Effector CD8-positive, alpha-beta T cell (primary cell): ENCODE measurements at places on chromosomes 6 and 20.

GRCh38 chr20:21265261-21266190 is 37.6 kb upstream of the XRN2 start:
- no peak for DNase-seq

GRCh38 chr6:68754681-68755213 is 119.7 kb downstream of the ADGRB3 start:
- DNase-seq: no peak

- DNase-seq: no peak
Measured at GRCh38 chr20:43941476-43942200, 27.0 kb downstream of the TOX2 start.

GRCh38 chr6:11494786-11495564 is 42.6 kb upstream of the TMEM170B start:
- no peak for DNase-seq

DNA sequence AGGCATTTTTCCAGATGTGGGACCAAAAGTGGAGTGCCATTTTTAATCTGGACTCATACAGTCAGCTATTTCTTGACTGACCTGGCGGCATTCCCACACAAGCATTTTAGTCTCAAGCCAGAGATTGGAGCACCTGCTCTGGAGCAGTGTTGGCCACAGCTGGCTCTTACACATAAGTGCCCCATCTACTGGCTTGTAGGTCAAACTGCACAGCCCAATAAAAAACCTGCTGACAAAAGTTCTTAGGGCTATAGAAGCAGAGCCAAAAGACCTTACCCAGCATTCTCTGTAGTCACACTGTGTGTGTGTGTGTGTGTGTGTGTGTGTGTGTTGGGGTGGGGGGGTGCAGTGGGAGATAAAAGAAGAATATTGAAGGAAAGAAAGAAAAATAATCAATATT is 38.6 kb upstream of the SENP6 start:
- DNase-seq: no peak

GRCh38 chr20:62353289-62354030 is 13.7 kb downstream of the LAMA5 start:
- no peak for DNase-seq

DNA sequence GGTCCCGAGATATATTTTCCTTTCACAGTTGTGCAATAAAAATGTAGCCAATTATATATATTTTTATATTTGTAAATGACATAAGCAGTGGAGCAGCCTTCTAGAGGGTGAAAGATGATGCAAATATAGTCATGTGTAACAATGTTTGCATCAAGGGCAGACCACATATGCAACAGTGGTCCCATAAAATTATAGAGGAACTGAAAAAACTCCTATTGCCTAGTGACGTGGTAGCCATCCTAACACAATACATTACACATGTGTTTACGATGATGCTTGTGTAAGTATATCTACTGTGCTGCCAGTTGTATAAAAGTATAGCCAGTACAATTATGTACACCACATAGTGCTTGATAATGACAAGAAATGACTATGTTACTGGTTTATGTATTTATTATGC is 162.8 kb downstream of the ZFAND3 start:
- DNase-seq: no peak

DNA sequence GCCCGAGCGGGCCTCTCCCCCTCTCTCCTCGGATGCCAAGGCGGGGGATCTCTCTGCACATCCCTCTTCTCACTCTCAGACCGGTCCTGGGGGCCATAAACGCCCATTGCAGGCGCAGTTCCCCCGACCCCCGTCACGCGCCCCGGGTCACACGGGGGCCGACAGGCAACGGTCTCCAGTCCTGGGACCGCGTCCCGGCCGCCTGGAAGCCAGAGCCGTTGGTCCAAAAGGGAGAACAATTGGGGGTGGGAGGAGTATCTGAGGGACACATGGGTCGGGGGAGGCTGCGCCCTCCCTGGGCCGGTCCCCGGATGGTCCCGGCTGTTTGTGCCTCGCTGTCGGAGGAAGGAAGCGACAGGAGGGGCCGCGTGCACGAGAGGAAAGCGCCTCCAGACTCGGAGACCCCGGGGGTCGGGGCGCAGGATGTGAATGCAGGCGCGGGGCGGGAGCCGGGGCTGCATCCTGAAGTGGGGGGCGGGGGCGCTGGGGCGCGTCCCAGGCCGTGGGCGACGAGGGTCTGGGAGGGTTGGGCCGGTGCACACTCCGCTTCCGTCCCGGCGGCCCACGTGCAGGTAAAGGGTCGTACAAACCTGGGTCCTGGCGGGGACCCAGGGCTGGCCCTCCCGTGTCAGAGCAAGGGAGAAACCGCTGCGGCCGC is 903 bp downstream of the SLC4A11 start:
- DNase-seq: no peak

- DNase-seq: no peak
Measured at GRCh38 chr6:105781915-105782314, 304.2 kb upstream of the PRDM1 start.

DNA sequence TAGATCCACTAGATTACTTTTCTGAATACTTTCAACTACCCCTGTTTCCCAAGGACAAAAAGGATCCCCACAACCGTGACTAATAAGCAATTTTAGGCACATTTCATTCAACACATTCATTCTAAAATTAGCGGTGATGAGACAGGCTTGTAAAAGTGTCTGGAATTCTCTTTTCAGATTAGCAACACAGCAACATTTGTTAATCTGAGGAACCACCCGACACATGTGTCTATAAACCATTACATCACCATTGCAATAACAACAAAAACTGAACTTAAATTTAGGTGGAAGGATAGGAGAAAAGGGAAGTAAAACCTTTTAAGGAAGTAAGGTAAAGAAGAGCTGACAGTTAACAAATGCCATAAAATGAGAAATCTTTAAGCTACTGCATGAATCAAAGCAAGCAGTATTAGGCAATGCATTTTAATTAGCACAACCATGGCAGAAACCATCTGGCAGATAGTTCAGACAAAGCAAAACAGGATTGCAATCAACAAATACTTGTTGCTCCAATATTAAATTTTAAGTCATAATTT is 49.1 kb downstream of the MAP3K7 start:
- no peak for DNase-seq

- DNase-seq: no peak
Measured at GRCh38 chr20:21352703-21353102, 44.6 kb downstream of the NKX2-4 start.

GRCh38 chr6:170584954-170585498 is 589 bp upstream of the PDCD2 start:
- no peak for DNase-seq

GRCh38 chr6:30818391-30818841 is 65.9 kb upstream of the DDR1 start:
- no peak for DNase-seq

GRCh38 chr6:149136273-149136912 is 181.1 kb upstream of the TAB2 start:
- no peak for DNase-seq

GRCh38 chr6:42088101-42088591 is 37.8 kb downstream of the TAF8 start:
- DNase-seq: no peak

GRCh38 chr6:34149452-34149810 is 3.5 kb upstream of the GRM4 start:
- DNase-seq: no peak

GRCh38 chr20:59598625-59599310 is 5.6 kb upstream of the PHACTR3 start:
- DNase-seq: no peak

GRCh38 chr6:161169035-161169434 is 104.8 kb downstream of the AGPAT4 start:
- no peak for DNase-seq

GRCh38 chr20:2809690-2810089 is 5.1 kb upstream of the C20orf141 start:
- DNase-seq: no peak
